ENCODE measurements at places on chromosomes 11 and 22.

- DNase-seq, result no peak
Observed at GRCh38 chr11:78497293-78497692, 77.4 kb downstream of the NARS2 start.

DNA sequence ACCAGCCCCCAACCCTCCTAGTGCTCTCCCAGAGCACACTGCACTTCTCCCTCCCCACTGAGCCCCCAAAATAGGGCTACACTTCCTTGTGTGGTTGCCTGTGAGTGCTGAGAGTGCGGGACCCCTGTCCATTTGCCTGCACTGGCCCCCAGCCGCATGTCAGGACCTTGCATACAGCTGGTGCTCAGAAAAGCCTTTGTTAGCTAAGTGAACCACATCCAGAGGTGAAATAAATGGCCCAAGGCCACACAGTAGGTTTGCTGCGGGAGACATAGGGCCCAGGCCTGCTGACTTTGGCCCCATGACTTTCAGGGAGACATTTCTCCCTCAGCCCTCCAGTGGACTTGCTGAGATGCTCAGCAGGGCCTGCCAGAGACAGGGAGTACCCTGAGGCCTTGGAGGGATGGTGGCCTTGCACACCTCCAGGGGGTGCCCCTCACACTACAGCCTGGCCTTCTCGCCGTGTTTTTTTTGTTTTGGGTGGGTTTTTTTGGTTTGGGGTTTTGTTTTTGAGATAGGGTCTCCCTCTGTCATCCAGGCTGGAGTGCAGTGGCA, 10.2 kb downstream of the SSTR3 start:
- DNase-seq, result no peak

DNA sequence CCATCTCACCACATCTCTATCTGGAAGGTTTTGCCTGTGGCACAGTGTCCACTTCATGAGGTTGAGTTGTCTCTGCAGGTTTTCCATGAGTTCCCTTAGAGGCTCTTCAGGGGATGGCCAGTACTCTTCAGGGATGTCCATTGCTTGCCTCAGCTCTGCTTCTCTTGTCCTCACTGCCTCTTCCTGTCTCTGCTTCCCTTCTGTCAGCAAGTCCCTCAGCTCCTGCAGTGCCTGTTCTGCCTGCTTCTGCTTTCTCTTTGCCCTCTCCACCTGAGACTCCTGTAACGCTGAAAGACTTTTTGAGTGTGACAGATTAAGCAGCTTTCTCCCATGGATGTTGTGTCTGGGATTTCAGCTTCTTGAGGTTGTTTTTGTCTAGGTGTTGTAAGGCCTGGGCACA, 38.2 kb upstream of the MRPL17 start:
- no peak for DNase-seq

GRCh38 chr22:30116362-30117117, 36.3 kb downstream of the HORMAD2 start:
- DNase-seq, result peak; percentile 31

DNA sequence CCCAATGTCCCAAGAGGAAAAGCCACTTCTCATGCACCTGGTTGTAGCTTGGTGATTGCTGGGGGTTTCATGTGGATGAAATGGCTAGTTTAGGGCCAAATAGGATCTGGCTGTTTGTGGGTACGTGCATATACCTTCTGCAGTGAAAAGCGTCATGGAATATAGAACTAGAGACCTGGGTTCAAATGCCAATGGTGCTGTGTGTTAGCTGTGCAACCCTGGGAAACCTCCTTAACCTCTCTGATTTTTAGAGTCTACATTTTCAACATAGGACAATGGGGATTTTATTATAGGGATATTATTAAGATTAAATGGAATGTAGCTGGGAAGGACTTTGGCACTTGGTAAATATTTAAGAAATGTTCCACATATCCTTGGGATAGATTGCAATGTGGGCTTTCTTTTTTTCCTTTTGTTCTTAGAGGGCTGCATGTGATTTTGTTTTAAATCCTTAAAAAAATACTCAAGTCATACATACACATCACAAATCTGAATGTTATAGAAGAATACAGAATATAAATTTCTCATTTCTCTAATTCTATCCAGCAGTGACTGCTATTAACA, 112.6 kb upstream of the E2F8 start:
- no peak for DNase-seq

DNA sequence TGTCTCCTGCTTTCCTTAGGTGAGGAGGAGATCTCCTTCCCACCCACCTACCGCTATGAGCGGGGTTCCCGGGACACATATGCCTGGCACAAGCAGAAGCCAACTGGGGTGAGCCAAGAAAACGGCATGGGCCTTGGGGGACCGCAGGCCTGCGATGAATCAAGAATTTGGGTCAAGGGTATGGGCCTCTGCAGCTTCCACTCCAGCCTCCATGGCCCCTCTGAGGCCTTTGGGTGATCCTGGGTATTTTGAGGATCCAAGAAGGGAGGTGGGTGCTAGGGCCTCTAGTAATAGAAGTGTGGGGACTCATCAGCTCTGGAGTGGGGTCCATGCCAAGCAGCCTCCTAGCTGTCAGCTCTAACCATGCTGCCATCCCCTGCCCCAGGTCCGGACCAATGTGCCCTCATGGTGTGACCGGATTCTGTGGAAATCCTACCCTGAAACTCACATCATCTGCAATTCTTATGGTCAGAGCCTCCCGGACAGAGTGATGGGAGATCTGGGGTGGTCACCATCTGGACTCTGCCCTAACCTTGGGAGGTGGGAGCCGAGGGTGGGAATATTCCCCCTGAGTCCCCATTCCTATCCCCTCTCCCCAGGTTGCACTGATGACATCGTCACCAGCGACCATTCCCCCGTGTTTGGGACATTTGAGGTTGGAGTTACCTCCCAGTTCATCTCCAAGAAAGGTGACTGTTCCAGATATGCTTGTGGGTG, 8.6 kb downstream of the INPPL1 start:
- DNase-seq, result no peak

DNA sequence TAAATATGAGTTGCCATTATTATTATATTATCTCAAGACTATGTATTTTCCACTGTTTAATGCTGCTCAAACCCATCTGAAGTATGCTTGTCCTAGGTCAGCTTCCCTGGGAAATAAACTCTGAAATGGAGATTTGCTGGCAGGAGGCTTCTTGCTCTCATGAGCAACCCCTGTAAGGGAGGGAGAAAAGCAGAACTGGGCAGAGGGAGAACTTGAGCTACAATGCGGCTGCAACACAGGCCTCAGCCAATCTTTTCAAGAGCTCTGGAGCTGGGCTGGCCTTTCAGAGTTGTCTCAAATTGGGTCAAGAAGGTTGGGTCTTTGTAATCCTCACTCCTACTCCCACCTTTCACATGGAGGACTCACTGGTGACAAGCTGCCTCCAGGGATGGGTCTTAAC, 412.6 kb downstream of the TENM4 start:
- no peak for DNase-seq

DNA sequence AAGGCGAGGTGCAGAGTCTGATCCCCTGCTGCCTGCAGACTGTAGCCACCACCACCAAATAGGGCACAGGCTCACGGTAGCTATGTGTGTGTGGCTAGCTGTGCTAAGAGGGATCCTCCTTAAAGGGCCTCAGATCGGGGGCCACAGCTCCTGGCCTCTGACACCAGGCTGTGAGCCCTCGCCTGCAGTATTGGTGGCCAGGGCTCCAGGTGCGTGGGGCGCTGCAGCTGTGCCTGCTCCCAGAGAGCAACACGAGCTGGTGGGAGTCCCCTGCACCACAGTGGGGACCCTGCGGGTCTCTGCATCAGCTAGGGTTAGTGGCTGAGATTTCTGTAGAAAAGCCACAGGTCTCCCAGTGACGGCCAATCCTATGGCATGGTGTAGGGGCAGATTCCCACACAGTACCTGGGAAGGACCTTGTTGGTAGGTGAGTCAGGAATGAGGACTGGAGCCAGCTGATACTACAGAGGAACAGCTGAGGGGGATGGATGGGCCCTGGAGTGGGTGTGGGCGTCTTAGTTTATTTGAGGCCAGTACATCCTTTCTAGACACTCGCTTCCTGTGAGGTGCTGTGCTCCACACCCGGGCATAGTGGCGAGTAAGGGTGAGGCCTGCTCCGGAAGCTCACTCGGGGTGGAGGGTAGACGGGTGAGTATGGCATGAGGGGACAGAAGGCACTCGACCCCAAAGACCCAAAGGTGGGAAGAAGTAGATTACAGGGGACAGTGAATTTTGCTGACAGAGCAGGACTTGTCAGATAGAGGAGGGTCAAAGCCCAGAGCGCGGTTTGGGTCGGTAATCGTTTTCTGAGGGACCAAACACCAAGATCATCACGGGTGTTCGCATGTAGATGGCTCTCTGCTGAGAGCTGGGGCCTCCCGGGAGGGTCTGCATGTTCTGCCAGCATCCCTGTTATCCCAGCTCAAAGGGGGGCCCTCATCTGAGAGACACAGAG, 212.5 kb downstream of the TBC1D22A start:
- no peak for DNase-seq

DNA sequence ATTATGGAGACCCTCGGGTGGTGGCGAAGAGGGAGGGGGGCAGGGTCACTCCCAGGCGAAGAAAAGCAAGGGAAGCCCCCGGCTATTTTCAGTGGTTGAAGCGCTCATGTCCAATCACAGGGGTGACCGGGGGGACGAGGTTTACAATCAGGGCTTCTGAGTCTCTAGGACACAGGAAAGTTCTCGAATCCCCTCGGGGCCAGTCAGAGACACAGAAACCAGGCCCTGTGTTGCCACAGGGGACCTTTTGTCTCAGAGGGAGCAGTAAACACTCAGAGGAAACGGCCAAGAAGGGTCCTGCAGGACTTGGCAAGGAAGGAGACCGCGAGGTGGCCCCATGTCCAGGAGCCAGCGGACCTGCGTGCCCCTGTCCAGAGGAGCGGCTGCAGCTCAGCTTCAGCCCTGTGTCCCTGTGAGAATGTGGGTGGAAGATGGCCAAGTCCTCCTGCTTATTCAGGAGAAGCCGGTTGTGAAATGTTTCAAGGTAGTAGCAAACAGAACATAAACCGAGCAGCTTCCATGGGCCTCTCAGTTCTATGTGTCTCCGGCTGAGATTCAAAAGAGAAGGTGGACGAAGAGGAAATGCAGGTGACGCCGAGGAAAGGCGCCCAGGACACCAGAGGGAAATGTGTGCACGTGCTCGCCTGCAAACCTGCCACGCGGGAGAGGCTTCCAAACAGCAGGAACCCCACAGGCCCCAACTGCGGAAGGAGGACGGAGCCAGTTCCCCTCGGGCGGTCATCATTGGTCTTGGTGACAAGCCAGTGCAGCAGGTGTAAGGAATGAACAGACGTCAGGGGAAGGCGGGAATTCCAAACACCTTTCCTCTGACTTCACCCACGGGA, 357.6 kb downstream of the BRD1 start:
- no peak for DNase-seq

Measured in AG04449 (cell line).